ENCODE measurements at places on chromosomes 5 and 9.

GRCh38 chr9:121171236-121171635, 30.4 kb downstream of the RAB14 start:
- H3K36me3 ChIP-seq, result peaks cover 65% of the 10 kb centered on the region
- no peak overlapping the region for H3K4me3 ChIP-seq
- no peak overlapping the region for H3K27ac ChIP-seq
- H3K4me1 ChIP-seq, result no peaks in the 10 kb centered on the region
- DNase-seq, result no peak

- no peaks in the 10 kb centered on the region for H3K36me3 ChIP-seq
- no peak overlapping the region for H3K4me3 ChIP-seq
- DNase-seq, result no peak
- peaks cover 3% of the 10 kb centered on the region for H3K27me3 ChIP-seq
Observed at GRCh38 chr9:111994831-111995458, 98.3 kb downstream of the UGCG start.

GRCh38 chr5:175598774-175599173, 59.1 kb upstream of the HRH2 start:
- no peaks in the 10 kb centered on the region for H3K36me3 ChIP-seq
- H3K27ac ChIP-seq, result peak overlapping the region; percentile 17
- no peak for DNase-seq
- no peak overlapping the region for H3K4me3 ChIP-seq

DNA sequence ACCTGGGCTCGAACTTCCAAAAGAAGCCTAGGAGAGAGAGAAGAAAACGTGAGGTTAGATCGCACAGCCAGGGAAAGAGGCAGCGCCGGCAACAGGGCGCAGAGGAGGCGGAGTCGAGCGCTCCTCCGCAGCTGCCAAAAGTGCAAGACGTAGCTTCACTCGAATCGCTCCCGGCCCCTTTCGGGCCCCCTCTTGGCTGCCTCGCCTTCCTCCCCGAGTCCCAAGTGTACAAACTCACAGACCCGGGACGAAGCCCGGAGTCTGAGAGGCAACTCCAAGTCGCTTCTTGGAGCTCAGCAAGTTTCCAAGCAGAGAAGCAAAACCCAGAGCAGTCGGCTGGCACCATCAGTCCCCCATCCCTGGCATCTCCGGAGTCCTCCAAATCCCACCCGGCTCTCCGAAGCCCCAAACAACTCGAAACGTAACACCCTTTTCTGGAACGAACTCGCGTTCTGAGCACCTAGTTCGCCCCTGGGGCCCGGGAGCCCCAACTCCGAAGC, 1.2 kb downstream of the MIER3 start:
- peak overlapping the region; percentile 99 for H3K27ac ChIP-seq
- H3K27me3 ChIP-seq, result peaks cover 17% of the 10 kb centered on the region
- peaks cover 32% of the 10 kb centered on the region for H3K4me1 ChIP-seq
- H3K36me3 ChIP-seq, result peaks cover 22% of the 10 kb centered on the region
- DNase-seq, result peak; percentile 64

GRCh38 chr5:110969502-110969901, 102.0 kb upstream of the TSLP start:
- H3K4me1 ChIP-seq, result no peaks in the 10 kb centered on the region
- H3K27ac ChIP-seq, result no peak overlapping the region
- DNase-seq, result no peak
- H3K36me3 ChIP-seq, result no peaks in the 10 kb centered on the region
- H3K27me3 ChIP-seq, result no peaks in the 10 kb centered on the region

- H3K27ac ChIP-seq, result no peak overlapping the region
- H3K27me3 ChIP-seq, result peaks cover 27% of the 10 kb centered on the region
- H3K36me3 ChIP-seq, result peaks cover 41% of the 10 kb centered on the region
- DNase-seq, result no peak
- peaks cover 28% of the 10 kb centered on the region for H3K4me1 ChIP-seq
Observed at GRCh38 chr9:136821826-136822544, 14.2 kb downstream of the RABL6 start.

- peak overlapping the region; percentile 86 for H3K27ac ChIP-seq
- H3K27me3 ChIP-seq, result peaks cover 3% of the 10 kb centered on the region
- H3K36me3 ChIP-seq, result peaks cover 47% of the 10 kb centered on the region
Observed at GRCh38 chr9:131500377-131500776, 2.3 kb upstream of the POMT1 start.

- H3K27ac ChIP-seq, result no peak overlapping the region
- peaks cover 25% of the 10 kb centered on the region for H3K4me1 ChIP-seq
- no peak overlapping the region for H3K4me3 ChIP-seq
- H3K27me3 ChIP-seq, result peaks cover 25% of the 10 kb centered on the region
- H3K36me3 ChIP-seq, result no peaks in the 10 kb centered on the region
- no peak for DNase-seq
Observed at GRCh38 chr9:136997830-136998234, 1.5 kb upstream of the CLIC3 start.

GRCh38 chr5:60843936-60844905, at the start of gene ELOVL7:
TSS of gene ELOVL7 (minus strand) at chr5:60844269. CDS start at chr5:60787397, 56,872 bp downstream.
- peaks cover 15% of the 10 kb centered on the region for H3K4me1 ChIP-seq
- no peak within 1 kb of the TSS for H3K27ac ChIP-seq
- DNase-seq, result peak; percentile 85
- H3K4me3 ChIP-seq, result peak within 1 kb of the TSS; percentile 84
- H3K27me3 ChIP-seq, result peaks cover 77% of the 10 kb centered on the region
- H3K36me3 ChIP-seq, result no peaks in the 10 kb centered on the region

DNA sequence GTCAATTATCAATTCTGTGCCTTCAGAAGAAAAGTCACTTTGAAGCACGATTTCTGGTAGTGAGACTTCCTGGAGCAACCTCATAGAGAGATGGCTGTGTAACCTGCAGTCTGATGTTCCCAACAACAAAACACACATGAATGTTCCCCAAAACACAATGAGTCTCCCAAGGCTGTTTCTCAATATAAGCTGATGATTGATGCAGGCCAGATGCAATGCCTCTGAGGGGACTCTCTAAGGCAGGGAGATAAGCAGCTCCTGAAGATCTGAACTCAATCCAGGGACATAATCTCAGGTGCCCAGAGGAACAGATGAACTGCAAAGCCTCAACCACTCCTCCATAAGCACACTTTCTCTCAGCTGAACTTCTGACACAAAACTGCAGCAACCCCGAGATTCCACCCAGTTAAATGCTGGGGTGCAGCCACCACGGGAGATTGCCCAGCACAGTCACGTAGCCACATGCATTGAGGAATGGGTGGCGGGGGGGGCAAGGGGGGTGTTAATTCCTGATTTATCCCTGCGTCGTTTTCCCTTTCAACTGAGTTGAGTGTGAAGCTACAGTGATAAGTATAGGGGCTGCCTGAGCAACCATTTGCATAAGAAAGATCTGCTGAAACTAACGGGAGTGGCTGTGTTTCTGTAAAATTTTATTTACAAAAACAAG, 122.7 kb upstream of the RASEF start:
- H3K27me3 ChIP-seq, result peaks cover 12% of the 10 kb centered on the region
- peaks cover 30% of the 10 kb centered on the region for H3K4me1 ChIP-seq
- DNase-seq, result no peak
- H3K27ac ChIP-seq, result no peak overlapping the region
- H3K36me3 ChIP-seq, result no peaks in the 10 kb centered on the region

GRCh38 chr5:150107909-150108447, 21.6 kb upstream of the CSF1R start:
- H3K4me1 ChIP-seq, result peaks cover 59% of the 10 kb centered on the region
- DNase-seq, result no peak
- no peak overlapping the region for H3K27ac ChIP-seq

- H3K4me1 ChIP-seq, result no peaks in the 10 kb centered on the region
- no peak overlapping the region for H3K4me3 ChIP-seq
- H3K36me3 ChIP-seq, result no peaks in the 10 kb centered on the region
- no peak overlapping the region for H3K27ac ChIP-seq
- no peak for DNase-seq
Observed at GRCh38 chr5:41071975-41072374, 833 bp upstream of the MROH2B start.

DNA sequence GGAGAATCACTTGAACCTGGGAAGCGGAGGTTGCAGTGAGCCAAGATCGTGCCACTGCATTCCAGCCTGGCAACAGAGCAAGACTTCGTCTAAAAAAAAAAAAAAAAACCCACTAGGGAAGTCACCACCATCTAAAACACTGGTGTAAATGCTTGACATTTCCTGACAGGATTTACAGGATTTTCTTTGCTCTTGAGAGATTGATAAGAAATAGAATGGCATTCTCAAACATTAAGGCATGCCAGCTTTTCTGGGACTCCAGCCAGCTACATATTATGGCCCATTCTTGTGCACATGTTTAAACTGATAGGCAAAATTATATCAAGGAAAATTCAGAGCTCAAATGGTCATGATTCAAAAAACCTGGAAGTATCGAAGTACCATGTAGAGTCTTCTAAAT, 28.7 kb downstream of the GTF3C4 start:
- no peak overlapping the region for H3K4me3 ChIP-seq
- peaks cover 29% of the 10 kb centered on the region for H3K36me3 ChIP-seq
- H3K27me3 ChIP-seq, result peaks cover 8% of the 10 kb centered on the region

- H3K27ac ChIP-seq, result no peak overlapping the region
- H3K36me3 ChIP-seq, result no peaks in the 10 kb centered on the region
- H3K27me3 ChIP-seq, result peaks cover 4% of the 10 kb centered on the region
- DNase-seq, result no peak
- H3K4me1 ChIP-seq, result peaks cover 64% of the 10 kb centered on the region
Observed at GRCh38 chr5:142438573-142438972, 113.8 kb upstream of the SPRY4 start.

- peaks cover 18% of the 10 kb centered on the region for H3K4me1 ChIP-seq
- no peak for DNase-seq
- no peak overlapping the region for H3K4me3 ChIP-seq
- H3K36me3 ChIP-seq, result peaks cover 42% of the 10 kb centered on the region
- H3K27ac ChIP-seq, result peak overlapping the region; percentile 42
Observed at GRCh38 chr9:131585375-131585774, 40.1 kb downstream of the PRRT1B start.

DNA sequence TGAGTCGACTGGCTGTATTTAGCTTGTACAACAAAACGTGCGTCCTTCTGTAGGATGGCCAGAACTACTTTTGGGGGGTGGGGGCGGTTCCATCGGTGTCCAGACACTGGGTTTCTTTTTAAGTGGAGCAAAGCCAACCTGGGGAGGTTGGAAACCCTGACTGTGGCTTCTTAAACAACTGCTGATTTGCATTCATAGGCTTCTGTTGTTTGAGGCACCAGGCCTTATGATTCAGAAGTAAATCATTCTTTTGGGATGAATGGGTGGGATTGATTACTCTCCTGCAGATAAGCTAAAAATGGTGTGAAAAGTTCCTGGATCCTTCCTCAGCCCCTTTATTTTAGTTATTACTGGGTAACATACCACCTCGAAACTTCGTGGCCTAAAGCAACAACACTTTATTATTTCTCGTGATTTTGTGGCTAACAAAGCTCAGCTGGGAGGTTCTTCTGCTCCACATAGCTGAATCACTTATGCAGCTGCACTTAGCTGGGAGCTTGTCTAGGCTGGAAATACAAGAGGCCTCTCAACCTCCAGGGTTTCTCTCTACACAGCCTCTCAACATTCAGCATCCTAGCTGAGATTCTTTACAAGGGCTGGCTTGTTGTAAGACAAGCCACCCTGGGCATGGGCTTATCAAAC, 12.2 kb upstream of the SMIM32 start:
- DNase-seq, result no peak
- no peaks in the 10 kb centered on the region for H3K36me3 ChIP-seq
- peaks cover 29% of the 10 kb centered on the region for H3K4me1 ChIP-seq
- peaks cover 13% of the 10 kb centered on the region for H3K27me3 ChIP-seq
- H3K27ac ChIP-seq, result no peak overlapping the region
- H3K4me3 ChIP-seq, result no peak overlapping the region

DNA sequence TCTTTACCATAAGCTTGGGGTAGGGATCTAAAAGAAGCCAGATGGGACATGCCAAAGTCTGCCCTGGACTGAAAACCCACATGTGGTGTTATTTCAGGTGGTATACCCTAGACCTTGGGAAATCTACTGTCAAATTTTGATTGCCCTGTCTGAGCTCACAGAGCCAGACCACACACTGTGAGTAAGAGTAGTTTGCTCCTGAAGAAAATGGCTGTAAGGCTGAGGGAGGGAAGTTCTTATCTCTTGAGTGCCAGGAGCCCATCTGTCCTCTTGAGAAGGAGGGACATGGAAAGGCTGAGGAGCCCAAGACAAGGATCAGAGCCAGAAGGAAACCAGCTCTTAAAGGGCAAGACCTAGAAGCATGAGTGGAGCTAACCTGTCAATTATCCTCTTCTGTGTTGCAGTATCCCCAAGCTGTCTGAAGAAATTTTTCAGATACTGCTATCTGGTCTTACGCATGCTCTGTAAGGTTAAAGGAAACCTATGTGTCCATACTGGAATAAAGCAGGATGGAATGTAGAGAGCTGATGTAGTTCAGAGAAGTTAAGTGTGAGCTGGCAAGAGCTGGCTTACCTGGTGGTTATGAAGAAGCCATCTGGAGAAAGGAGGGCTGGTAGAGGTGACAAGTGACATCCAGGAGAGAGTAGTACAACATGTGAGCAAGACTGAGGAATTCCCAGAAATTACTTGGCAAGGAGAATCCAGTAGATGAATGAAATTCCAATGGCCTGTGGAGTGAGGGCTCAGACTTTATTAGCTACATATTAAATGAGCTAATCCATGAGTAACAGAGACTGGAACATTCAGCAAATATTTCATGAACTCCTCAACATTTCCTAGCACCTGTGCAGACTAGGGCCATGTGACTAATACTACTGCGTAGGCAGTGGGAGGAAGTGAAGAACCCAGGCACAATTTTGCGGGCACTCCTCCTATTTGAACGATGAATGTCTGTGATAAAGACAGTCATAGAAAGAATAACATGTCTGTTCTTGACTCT, 389.1 kb upstream of the KIF2A start:
- peaks cover 3% of the 10 kb centered on the region for H3K27me3 ChIP-seq
- no peaks in the 10 kb centered on the region for H3K36me3 ChIP-seq
- H3K27ac ChIP-seq, result no peak overlapping the region
- no peaks in the 10 kb centered on the region for H3K4me1 ChIP-seq
- no peak for DNase-seq
- H3K4me3 ChIP-seq, result no peak overlapping the region

GRCh38 chr5:181207214-181207959, 2.4 kb upstream of the TRIM7 start:
- no peaks in the 10 kb centered on the region for H3K36me3 ChIP-seq
- H3K27me3 ChIP-seq, result peaks cover 86% of the 10 kb centered on the region
- H3K27ac ChIP-seq, result peak overlapping the region; percentile 20
- peak; percentile 78 for DNase-seq
- peaks cover 20% of the 10 kb centered on the region for H3K4me1 ChIP-seq

DNA sequence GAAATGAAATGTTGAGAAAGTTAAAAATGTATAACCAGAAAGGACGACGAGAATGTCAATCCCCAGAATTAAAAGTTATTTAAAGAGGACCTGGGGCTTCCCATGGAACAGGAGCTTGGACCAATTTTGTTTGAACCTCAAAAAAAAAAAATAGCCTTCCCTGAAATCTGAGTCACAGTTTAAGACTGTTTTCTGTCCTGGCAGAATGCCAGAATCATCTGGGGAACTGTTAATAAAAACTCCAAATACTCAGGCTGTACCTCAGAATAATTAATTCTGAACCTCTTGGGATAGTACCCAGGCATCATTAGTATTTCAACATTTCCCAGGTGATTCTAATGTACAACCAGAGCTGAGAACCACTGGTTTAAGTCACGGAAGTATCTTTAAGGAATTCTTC, 102.2 kb upstream of the SLCO6A1 start:
- no peaks in the 10 kb centered on the region for H3K27me3 ChIP-seq
- no peak overlapping the region for H3K4me3 ChIP-seq
- no peak overlapping the region for H3K27ac ChIP-seq
- no peaks in the 10 kb centered on the region for H3K36me3 ChIP-seq
